Neural progenitor cell (in vitro differentiated cells): ENCODE measurements at places on chromosomes 11 and 22. TPM values are rescaled to one million over a fixed set of nuclear protein-coding genes. Genes with fewer than 3 reads are reported as not detected.
A peak's percentile ranks its signal among the peaks of the same experiment; 100 is the strongest.

DNA sequence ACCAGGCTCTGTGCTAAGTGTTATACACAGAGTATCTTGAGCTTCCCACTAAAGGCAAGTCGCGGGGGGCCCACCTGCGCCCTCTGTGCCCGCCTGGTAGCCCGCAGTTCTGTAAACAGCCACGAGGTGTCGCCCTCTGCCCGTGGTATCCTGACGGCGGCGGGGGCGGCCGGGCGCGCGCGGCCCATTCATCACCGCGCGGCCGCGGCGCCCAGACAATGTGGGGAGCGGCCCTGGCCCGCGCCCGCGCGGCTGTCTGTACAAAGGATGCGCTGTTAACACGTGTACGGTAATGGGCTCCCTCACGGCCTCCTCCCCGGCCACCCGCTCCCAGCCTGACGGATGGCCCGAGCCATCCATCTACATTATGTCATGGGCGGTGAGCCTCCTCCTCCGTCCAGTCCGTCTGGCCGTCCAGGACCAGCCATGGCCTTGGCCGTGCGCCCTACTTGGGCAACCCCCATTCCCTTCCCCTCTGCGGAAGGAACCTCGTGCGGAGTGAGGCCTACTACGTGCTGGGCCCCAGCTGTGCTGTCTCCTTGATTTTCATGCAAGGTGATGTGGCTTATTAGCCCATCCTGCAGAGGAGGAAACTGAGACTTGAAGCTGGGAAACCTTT is 99.4 kb downstream of the MIAT start:
- no peaks in the 10 kb centered on the region for H3K27me3 ChIP-seq
- peak; percentile 84 for DNase-seq
- peak overlapping the region; percentile 32 for H3K4me3 ChIP-seq
- no peak overlapping the region for H3K27ac ChIP-seq

RFPL1 gene
- total RNA-seq: not detected in 2 replicates

GRCh38 chr22:17483688-17484372 is 79.5 kb upstream of the SLC25A18 start:
- H3K4me1 ChIP-seq: no peaks in the 10 kb centered on the region
- no peak for DNase-seq
- no peaks in the 10 kb centered on the region for H3K27me3 ChIP-seq

- H3K4me3 ChIP-seq: no peak overlapping the region
- H3K27me3 ChIP-seq: no peaks in the 10 kb centered on the region
- H3K4me1 ChIP-seq: peaks cover 15% of the 10 kb centered on the region
- H3K27ac ChIP-seq: no peak overlapping the region
- no peaks in the 10 kb centered on the region for H3K36me3 ChIP-seq
These were observed 66.5 kb downstream of the CCDC34 start for GRCh38 chr11:27296497-27296896.

- H3K27ac ChIP-seq: no peak overlapping the region
- DNase-seq: no peak
- H3K27me3 ChIP-seq: no peaks in the 10 kb centered on the region
- H3K36me3 ChIP-seq: no peaks in the 10 kb centered on the region
These were observed 123.3 kb downstream of the FCHSD2 start for GRCh38 chr11:73018856-73019255.

MEI1 gene
- 0.25 TPM in 1 of 2 replicates, not detected in the other for total RNA-seq

VPREB1 gene
- not detected in 2 replicates for total RNA-seq

UCP3 gene
- 1.5 TPM in 1 of 2 replicates, not detected in the other for total RNA-seq

DNA sequence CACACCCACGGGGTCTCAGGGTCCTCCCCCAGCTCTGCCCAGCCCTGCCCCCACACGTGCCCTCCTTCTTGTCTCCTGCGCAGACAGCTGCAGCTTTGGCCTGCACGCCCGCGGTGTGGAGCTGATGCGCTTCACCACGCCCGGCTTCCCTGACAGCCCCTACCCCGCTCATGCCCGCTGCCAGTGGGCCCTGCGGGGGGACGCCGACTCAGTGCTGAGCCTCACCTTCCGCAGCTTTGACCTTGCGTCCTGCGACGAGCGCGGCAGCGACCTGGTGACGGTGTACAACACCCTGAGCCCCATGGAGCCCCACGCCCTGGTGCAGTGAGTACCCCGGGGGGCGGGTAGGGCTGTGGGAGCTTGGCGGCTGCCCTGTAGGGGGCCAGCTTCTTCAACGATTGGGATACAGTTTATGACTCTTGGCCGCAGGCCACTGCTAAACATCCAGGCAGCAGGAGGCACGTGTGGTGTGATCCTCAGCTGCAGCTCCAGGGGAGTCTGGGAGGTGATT is 30.8 kb downstream of the ST14 start:
- no peaks in the 10 kb centered on the region for H3K4me1 ChIP-seq
- H3K27me3 ChIP-seq: no peaks in the 10 kb centered on the region
- no peaks in the 10 kb centered on the region for H3K36me3 ChIP-seq

WT1 gene
- not detected in 2 replicates for total RNA-seq

- H3K27me3 ChIP-seq: no peaks in the 10 kb centered on the region
- no peaks in the 10 kb centered on the region for H3K36me3 ChIP-seq
- DNase-seq: no peak
- H3K27ac ChIP-seq: no peak overlapping the region
These were observed 562.5 kb downstream of the MN1 start for GRCh38 chr22:27238935-27239510.

- peaks cover 21% of the 10 kb centered on the region for H3K4me1 ChIP-seq
- no peak overlapping the region for H3K4me3 ChIP-seq
- H3K27ac ChIP-seq: no peak overlapping the region
- H3K36me3 ChIP-seq: no peaks in the 10 kb centered on the region
- H3K27me3 ChIP-seq: no peaks in the 10 kb centered on the region
- DNase-seq: peak; percentile 24
These were observed 12.2 kb downstream of the OR4D9 start for GRCh38 chr11:59523541-59523940.

- no peaks in the 10 kb centered on the region for H3K27me3 ChIP-seq
- no peaks in the 10 kb centered on the region for H3K4me1 ChIP-seq
- no peak for DNase-seq
- no peaks in the 10 kb centered on the region for H3K36me3 ChIP-seq
These were observed 167.3 kb downstream of the TBC1D22A start for GRCh38 chr22:46929710-46930204.

DNA sequence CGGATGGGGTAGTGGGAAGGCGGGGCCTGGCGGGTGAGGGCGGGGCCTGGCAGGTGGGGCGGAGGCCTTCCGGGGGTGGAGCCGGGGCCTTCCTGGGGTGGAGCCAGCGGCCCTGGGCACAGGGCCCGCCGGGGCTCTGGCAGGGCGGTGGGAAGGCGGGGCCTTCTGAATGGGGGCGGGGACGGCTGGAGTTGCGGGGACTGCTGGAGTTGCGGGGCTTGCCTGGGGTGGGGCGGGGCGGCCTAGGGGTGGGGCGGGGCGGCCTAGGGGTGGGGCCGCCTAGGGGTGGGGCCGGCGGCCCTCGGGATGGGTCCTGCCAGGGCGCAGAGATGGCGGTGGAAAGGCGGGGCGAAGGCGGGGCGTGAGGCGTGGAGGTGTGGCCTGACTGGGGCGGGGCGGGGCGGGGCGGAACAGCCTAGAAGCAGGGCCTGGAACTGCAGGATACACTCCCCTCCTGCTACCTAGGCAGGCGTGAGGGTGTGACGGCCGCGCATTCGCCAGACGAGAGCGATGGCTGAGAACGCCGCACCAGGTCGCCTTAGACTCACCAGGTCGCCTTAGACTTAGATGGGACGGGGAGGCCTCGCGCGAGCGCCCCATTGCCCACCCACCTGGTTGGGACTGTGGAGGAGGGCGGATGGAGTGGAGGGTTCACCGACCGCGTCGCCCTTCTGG is 19.3 kb downstream of the RRP7A start:
- DNase-seq: peak; percentile 88
- no peaks in the 10 kb centered on the region for H3K4me1 ChIP-seq
- no peaks in the 10 kb centered on the region for H3K36me3 ChIP-seq
- H3K27me3 ChIP-seq: no peaks in the 10 kb centered on the region

GRCh38 chr11:44949160-44950030 is 1.3 kb downstream of the TP53I11 start:
- H3K4me3 ChIP-seq: peak overlapping the region; percentile 90
- no peaks in the 10 kb centered on the region for H3K36me3 ChIP-seq
- peak; percentile 88 for DNase-seq

- peaks cover 24% of the 10 kb centered on the region for H3K4me1 ChIP-seq
- H3K4me3 ChIP-seq: no peak overlapping the region
- H3K27me3 ChIP-seq: peaks cover 7% of the 10 kb centered on the region
- DNase-seq: peak; percentile 1
- no peak overlapping the region for H3K27ac ChIP-seq
- H3K36me3 ChIP-seq: no peaks in the 10 kb centered on the region
These were observed 25.3 kb upstream of the LMO1 start for GRCh38 chr11:8288824-8289491.

DNA sequence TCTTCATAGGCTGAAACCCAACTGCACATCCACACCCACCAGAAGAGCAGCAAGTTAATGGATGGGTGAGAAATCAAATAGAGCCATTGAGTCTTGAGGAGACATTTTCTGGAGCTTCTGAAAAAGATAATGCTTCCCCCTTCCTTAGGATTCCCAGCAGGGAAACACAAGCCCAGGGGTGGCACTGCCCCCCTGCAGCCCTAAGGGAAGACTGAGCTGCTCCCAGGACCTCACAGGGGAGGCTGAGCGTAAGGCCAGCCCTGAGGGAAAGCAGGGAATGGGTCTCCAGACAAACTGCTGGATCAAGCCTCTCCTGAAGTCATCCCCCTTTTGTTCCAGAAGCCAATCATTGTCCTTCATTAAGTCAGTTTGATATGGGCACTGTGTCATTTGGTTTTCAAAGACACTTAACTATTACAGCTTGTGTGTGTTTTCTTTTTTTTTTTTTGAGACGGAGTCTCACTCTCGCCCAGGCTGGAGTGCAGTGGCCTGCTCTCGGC is 15.1 kb downstream of the LTO1 start:
- H3K36me3 ChIP-seq: no peaks in the 10 kb centered on the region
- no peak overlapping the region for H3K27ac ChIP-seq
- H3K4me1 ChIP-seq: peaks cover 23% of the 10 kb centered on the region
- no peak for DNase-seq
- H3K27me3 ChIP-seq: no peaks in the 10 kb centered on the region
- no peak overlapping the region for H3K4me3 ChIP-seq

GRCh38 chr11:125621995-125622394 is 3.0 kb upstream of the CHEK1 start:
- H3K27ac ChIP-seq: no peak overlapping the region
- H3K27me3 ChIP-seq: no peaks in the 10 kb centered on the region
- no peak overlapping the region for H3K4me3 ChIP-seq
- DNase-seq: no peak
- peaks cover 6% of the 10 kb centered on the region for H3K36me3 ChIP-seq

LYVE1 gene
- 0.51 TPM in 1 of 2 replicates, not detected in the other for total RNA-seq

GRCh38 chr22:33726294-33726734 is 194.0 kb downstream of the LARGE1 start:
- no peak for DNase-seq
- no peaks in the 10 kb centered on the region for H3K36me3 ChIP-seq
- no peak overlapping the region for H3K27ac ChIP-seq
- no peaks in the 10 kb centered on the region for H3K27me3 ChIP-seq

- peaks cover 83% of the 10 kb centered on the region for H3K27me3 ChIP-seq
- H3K36me3 ChIP-seq: no peaks in the 10 kb centered on the region
- peaks cover 32% of the 10 kb centered on the region for H3K4me1 ChIP-seq
- no peak within 1 kb of the TSS for H3K27ac ChIP-seq
- DNase-seq: peak; percentile 77
- H3K4me3 ChIP-seq: peak within 1 kb of the TSS; percentile 91
These were observed at the start of gene ABCC8 for GRCh38 chr11:17476317-17477083. Gene ABCC8, minus strand, starts transcription at chr11:17476845. Its CDS starts 69 bp downstream, at chr11:17476776.

DNA sequence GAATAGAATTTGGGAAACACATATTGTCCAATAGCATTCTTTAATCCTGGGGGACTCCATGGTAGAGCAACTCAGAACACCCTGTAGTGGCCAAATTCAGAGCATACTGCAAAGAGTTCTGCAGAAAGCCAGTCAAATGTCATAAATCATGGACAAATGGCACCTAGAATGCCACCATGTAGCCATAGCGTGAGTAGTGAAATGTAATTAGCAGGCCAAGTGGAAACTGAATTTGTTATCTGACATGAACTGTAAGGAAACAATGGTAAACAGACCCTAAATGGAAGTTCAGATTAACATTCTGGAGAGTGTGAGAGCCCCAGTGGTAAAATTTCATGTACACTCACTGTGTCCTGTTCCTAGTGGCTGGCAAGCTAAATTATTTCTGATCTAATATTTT is 7.0 kb upstream of the PRSS23 start:
- DNase-seq: no peak
- H3K36me3 ChIP-seq: no peaks in the 10 kb centered on the region
- no peaks in the 10 kb centered on the region for H3K4me1 ChIP-seq
- H3K27me3 ChIP-seq: no peaks in the 10 kb centered on the region
- no peak overlapping the region for H3K27ac ChIP-seq

DNA sequence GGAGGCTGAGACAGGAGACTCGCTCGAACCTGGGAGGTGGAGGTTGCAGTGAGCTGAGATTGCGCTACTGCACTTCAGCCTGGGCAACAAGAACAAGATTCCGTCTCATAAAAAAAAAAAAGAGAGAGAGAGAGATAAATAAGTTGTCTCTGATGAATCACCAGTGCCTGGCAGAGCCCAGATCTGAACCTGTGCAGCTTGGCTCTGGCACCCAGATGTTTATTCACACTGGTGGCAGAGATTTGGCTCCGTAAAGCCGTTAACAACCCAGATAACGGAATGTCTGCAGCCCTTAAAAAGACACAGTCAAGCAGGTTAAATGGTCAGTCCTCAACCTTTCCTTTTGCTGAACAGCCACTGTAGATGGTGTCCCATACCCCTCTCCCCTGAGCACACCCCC is 33.5 kb upstream of the RTL6 start:
- no peak overlapping the region for H3K4me3 ChIP-seq
- no peak overlapping the region for H3K27ac ChIP-seq
- DNase-seq: no peak
- no peaks in the 10 kb centered on the region for H3K4me1 ChIP-seq

LARGE1 gene
- total RNA-seq: 24.9 and 30.8 TPM in 2 replicates

CD6 gene
- total RNA-seq: not detected in 2 replicates

- no peak overlapping the region for H3K4me3 ChIP-seq
- H3K4me1 ChIP-seq: peaks cover 13% of the 10 kb centered on the region
- no peaks in the 10 kb centered on the region for H3K36me3 ChIP-seq
- no peaks in the 10 kb centered on the region for H3K27me3 ChIP-seq
These were observed 56.1 kb downstream of the FLI1 start for GRCh38 chr11:128749974-128750373.

- H3K27ac ChIP-seq: no peak overlapping the region
- DNase-seq: no peak
- peaks cover 11% of the 10 kb centered on the region for H3K4me1 ChIP-seq
- H3K36me3 ChIP-seq: no peaks in the 10 kb centered on the region
- no peaks in the 10 kb centered on the region for H3K27me3 ChIP-seq
These were observed 125.4 kb downstream of the CCDC34 start for GRCh38 chr11:27237643-27238042.
